ENCODE measurements at places on chromosomes 6 and 20.
A peak's percentile ranks its signal among the peaks of the same experiment; 100 is the strongest.

DNA sequence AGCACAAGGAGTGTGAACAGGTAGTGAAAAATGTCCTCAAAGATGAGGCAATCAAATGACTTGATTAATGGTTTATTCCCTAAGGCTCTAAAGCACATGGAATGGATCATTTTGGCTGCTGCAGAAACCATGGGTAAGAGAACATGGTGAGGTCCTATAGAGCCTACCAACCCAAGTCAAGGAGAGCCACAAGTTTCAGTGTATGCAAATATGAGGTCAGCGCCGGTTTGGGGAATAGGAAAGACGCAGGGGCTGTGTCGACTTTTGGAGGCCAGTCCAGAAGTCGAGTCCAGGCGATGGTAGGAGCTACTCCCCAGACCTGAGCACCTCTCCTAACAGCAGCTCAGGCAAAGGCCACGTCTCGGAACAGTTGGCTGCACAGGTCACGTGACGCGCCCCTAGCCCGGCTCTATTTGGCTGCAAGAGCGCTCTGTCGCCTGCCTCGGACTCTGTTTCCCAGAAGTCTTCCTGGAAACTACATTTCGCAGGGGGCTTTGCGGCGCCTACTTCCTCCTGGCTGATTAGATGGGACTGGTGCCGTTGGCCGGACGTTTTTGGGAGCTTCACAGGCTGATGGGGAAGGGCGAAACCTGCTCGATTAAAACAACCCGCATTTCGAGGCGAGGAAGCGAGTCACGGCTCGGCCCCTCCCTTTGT lies 74.4 kb upstream of the CHD6 start:
- peaks cover under 1% of the 10 kb centered on the region for H3K27me3 ChIP-seq
- peak; percentile 52 for DNase-seq
- H3K27ac ChIP-seq = peak overlapping the region; percentile 48
- H3K36me3 ChIP-seq = no peaks in the 10 kb centered on the region
- H3K4me3 ChIP-seq = peak overlapping the region; percentile 72
- no peaks in the 10 kb centered on the region for H3K4me1 ChIP-seq

GRCh38 chr6:57423468-57423867 lies 106.0 kb downstream of the PRIM2 start:
- DNase-seq = no peak
- peak overlapping the region; percentile 57 for H3K27ac ChIP-seq
- no peaks in the 10 kb centered on the region for H3K27me3 ChIP-seq
- H3K36me3 ChIP-seq = no peaks in the 10 kb centered on the region
- no peak overlapping the region for H3K4me3 ChIP-seq
- peaks cover 5% of the 10 kb centered on the region for H3K4me1 ChIP-seq

- no peaks in the 10 kb centered on the region for H3K36me3 ChIP-seq
- no peaks in the 10 kb centered on the region for H3K27me3 ChIP-seq
- no peak overlapping the region for H3K4me3 ChIP-seq
- H3K27ac ChIP-seq = no peak overlapping the region
Measured at GRCh38 chr6:52016915-52017748, 70.3 kb downstream of the PKHD1 start.

DNA sequence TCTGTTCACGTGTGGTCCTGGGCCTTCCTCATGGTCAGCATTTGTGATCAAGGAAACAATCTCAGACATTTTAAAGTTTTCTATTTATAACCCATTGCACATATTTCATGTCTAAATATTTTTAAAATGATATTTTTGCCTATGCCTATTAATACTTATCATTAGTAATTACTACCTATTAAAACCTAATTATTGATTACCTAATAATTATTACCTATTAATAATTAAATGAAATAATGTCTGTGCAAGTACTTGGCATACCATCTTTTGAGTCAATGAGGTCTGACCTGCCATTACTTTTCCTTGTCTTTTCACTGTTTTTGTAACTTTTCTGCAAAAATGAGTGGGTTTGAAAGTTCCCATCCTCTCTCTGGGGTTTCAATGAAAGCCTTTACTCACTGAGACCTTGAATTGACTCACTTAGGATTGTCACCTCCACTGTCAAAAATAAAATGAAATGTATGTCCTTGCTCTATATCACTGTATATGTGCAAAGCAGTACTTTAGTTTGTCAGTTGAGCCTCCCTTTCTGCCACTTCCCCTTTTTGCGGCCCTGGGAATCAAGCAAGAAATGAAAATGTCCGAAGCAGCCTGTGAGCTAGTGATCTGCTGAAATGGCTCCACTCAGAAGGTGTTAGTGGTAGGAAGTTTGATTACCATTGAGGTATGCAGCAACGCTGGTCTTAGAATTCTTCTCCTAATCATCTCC lies 87.8 kb downstream of the L3MBTL3 start:
- H3K4me1 ChIP-seq = no peaks in the 10 kb centered on the region
- no peak for DNase-seq
- H3K27me3 ChIP-seq = no peaks in the 10 kb centered on the region
- H3K36me3 ChIP-seq = peaks cover 8% of the 10 kb centered on the region

GRCh38 chr6:17389274-17389847 lies 4.0 kb upstream of the CAP2 start:
- peaks cover 11% of the 10 kb centered on the region for H3K4me1 ChIP-seq
- no peak overlapping the region for H3K27ac ChIP-seq
- H3K27me3 ChIP-seq = no peaks in the 10 kb centered on the region
- no peaks in the 10 kb centered on the region for H3K36me3 ChIP-seq
- DNase-seq = peak; percentile 77
